Upper lobe of right lung (tissue), 1 donor: ENCODE measurements at places on chromosomes 2 and 18.

DNA sequence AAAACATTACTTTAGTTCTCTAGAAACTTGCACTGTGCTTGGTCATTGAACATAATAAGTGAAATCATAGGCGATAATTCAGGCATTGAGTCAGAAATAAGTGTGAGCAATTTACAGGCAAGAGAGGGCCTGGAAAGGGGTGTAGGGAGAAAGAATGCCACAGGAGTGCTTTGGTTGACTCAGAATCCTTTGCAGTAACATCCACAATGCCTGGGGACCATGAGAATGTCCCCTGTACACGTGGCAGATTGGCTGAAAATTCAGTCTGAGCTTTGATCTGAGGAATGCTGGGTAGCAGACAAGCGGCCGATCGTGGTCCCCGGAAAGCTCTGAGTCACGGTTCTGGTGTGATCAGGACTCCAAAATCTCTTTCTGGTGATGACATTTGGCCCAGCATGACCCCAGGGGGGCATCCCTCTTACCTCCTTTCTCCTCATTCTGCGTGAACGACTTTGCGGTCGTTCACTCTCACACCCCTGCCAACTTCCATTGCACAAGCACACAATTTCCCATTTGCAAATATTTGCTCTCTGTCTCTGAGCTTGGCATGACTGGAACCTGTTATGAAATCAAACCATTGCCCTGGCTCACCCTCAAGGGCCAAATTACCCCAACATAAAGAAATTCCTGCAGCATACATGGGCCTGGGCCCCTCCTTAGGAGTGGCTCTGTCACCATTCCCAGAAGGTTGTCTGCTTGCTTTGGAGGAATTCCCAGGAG is 305.0 kb upstream of the EPAS1 start:
- H3K27ac ChIP-seq = peak overlapping the region; percentile 70
- peaks cover 20% of the 10 kb centered on the region for H3K4me1 ChIP-seq
- H3K36me3 ChIP-seq = no peaks in the 10 kb centered on the region
- H3K27me3 ChIP-seq = no peaks in the 10 kb centered on the region
- DNase-seq = peak; percentile 73

DNA sequence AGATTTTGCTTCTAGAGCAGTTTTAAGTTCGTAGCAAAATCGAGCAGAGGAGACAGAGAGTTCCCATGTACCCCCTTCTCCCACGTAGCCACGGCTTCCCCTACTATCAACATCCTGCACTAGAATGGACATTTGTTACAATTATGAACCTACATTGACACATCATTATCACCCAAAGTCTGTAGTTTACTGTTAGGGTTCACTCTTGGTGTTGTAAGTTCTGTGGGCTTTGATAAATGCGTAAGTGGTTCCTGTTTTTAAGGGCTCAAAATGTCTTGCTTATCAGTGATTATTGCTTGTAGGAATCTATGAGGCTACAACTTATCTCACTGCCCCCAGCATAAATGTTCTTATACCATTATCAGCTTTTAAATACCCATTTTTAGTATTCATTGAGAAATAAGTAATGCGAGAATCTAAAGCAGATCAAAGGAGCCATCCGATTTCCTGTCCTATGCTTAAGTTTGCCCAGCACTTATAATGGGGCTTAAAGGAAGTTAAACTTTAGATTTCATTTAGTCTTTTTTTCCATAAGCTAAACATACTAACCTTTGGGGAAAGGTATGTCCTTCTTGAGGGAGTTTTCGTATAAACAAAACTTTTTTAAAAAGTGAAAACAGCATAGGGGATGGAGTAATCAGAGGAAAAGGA is 118.7 kb downstream of the HAUS1 start:
- H3K36me3 ChIP-seq = no peaks in the 10 kb centered on the region
- H3K27ac ChIP-seq = no peak overlapping the region
- H3K27me3 ChIP-seq = no peaks in the 10 kb centered on the region
- no peaks in the 10 kb centered on the region for H3K4me1 ChIP-seq

- H3K36me3 ChIP-seq = no peaks in the 10 kb centered on the region
- H3K4me3 ChIP-seq = no peak overlapping the region
- peaks cover 7% of the 10 kb centered on the region for H3K4me1 ChIP-seq
- no peaks in the 10 kb centered on the region for H3K27me3 ChIP-seq
- no peak for DNase-seq
Observed at GRCh38 chr18:3286159-3286558, 24.2 kb downstream of the MYL12B start.

DNA sequence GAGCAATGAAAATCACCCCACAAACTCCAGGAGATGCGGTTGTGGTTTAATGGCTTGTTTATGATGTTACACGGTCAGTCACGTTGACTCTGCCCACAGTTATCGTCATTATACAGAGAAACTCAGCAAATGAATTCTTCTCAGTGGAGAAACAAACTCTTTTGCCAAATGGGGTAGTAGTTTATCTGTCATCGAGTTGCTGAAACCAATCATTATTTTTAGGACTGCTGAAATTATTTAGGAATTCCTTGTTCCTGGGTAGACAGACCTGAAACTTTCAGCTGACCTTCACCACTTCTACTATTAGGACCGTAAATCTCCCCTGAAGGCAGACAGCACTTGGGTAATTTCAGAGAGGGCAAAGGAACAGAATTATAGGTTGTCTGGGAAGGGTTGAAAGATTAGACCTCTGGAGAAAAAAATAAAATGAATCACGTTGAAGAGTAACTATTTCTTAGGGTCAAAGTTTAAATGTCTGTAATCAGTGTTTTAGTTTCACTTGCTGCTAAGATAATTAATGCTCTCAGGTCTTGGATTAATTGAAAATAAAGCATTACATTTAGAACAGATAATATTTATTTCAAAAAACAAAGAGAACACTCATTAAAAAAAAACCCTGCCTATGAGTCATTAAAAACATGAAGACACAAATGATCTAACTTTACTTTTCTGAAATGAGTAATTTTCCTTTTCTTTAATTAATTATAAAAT is 52.1 kb upstream of the LYPD6 start:
- H3K27me3 ChIP-seq = no peaks in the 10 kb centered on the region
- H3K4me1 ChIP-seq = no peaks in the 10 kb centered on the region
- no peak for DNase-seq
- H3K27ac ChIP-seq = no peak overlapping the region
